ENCODE measurements at places on chromosomes 7 and 10. TPM values are rescaled to one million over a fixed set of nuclear protein-coding genes. Genes with fewer than 3 reads are reported as not detected.
A peak's percentile ranks its signal among the peaks of the same experiment; 100 is the strongest.

DNA sequence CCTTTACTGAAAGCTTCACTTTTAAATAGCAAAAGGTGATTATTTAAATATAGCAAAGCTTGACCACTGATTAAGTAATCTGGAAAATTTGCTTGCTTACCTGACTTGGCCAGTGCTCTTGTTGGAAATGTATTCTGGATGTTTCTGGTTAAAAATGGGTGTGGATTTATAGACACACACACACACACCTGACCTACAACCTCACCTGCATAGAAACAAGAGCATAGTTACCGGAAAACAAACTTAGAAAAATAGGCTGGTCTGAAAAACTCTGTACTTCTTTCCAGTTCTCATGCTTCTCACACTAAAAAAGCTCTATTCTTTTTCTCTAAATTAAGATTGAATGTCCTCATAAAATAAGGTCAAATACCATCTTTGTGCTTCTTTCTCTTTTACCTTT lies at the start of gene AGR3:
Gene AGR3 (minus strand): TSS at position 140 of the 400 bp plus-strand sequence. CDS start 3,365 bp downstream, outside the sequence.
- DNase-seq: no peak

- peak; percentile 79 for DNase-seq
Observed at GRCh38 chr7:129958643-129959470, 6.1 kb upstream of the UBE2H start.

DNA sequence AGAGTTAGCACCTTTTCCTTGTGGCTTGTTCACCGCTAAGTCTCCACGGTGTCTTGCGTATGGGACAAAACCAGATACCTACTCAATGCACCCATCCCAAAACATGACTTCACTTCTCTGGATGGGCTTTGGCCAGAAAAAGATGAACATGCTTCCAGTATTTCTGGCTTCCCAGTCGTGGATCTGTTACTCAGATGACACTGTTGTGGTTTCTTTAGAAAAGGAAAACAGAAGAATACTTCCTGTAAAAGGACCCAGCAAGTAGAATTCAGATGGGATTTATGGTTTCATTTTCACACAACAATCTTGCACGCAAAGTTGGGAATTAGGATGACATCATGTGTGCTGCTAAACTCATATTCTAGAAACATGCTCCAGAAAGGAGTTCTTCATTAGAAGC lies 216.7 kb downstream of the ADAM12 start:
- DNase-seq: peak; percentile 95

DNA sequence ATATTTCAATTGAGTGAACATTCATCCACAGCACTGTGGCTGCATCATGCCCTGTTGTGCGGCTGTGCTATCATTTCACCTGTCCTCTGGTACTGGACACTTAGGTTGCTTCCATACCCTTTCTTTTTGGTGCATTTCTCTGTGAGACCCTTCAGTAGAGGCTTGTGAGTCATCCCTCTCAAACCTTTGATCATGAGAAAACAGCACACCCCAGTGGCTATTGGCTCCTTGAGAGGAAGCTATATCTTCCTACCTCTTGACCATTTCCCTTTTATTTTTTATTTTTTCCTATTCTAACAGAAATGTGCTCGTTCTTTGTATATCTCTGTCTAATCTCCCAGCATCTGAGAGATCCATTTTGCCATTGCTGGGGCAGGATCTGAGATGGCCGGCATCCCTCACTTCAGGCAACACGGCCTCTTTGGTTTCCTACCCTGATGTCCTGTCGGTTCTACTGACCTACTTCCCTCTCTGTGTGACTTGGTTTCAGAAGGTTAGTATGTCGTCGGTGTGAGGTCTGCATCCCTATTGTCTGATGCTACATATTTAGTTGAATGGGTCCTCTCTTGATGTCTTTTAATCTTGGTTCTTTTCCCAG lies 23.8 kb upstream of the PIK3AP1 start:
- DNase-seq: peak; percentile 34

DNA sequence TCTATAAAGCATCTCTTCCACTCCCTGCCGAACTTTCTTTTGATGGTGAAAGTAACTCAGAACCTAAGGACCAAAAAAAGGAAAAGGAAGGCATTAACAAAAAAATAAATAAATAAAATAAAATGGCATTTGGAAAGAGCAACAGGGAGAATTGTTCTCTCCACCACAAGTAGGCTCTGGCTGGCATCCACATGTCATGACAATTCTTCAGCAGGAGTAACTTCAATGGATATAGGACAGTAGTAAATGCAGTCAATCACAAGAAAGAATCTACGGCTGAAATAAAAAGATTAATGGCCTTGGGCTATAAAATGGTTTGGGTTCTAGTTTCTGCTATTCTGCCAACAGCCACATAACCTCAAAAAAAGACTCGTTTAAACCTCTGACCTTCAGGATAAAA lies 23.9 kb downstream of the NCAPG2 start:
- DNase-seq: peak; percentile 6

GRCh38 chr7:97971120-97971989 lies 18.6 kb downstream of the OCM2 start:
- DNase-seq: peak; percentile 33

Gene PTN
- 13.9 TPM for total RNA-seq

Gene SPDYE18
- 0.50 TPM for total RNA-seq

Gene CLCN1
- total RNA-seq: under 0.01 TPM

Measured in fibroblast of lung (primary cell).